ENCODE measurements at places on chromosomes 3 and 15.

DNA sequence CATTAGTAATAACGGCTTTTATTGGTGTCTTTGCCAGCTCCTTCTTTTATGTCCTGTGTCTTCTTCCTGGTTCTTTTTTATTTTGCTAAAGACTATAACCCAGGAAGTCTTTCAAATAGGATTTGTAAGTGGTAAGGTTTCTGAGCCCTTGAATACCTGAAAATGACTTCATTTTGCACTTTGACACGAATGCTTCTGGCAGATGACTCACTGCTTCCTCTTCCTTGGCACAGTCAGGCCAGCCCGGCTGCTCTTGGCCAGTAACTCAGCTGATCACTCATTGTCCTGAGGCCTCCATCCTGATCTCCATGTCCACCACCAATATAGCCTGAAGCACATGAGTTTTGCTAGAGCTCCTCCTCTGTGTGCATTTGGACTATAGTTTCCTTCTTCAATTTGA lies 48.7 kb upstream of the NR2E3 start:
- no peak for DNase-seq

DNA sequence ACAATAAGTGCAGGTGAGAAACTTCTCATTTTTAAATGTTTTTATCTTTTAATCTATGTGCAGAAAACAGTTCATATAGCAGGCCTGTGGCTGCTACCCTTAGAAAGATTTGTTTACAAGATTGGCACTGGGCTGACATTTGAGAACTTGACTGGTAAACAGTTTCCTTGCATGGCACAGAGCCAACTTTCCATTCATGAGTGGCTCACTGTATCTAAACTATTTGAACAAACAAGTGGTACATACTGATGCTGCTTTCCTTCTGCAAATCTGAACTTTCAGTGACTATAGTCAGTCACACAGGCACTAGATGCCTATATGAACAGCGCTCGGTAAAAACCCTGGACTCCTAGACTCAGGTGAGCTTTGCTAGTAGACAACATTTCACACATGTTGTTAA lies 6.3 kb upstream of the GTPBP8 start:
- no peak for DNase-seq

- DNase-seq: no peak
Measured at GRCh38 chr3:15204005-15204404, 2.0 kb upstream of the CAPN7 start.

- DNase-seq: no peak
Measured at GRCh38 chr15:64146885-64147681, 4.4 kb upstream of the SNX22 start.

- no peak for DNase-seq
Measured at GRCh38 chr3:128932516-128933212, 53.2 kb downstream of the ACAD9 start.

- no peak for DNase-seq
Measured at GRCh38 chr3:23752126-23752525, 53.6 kb upstream of the UBE2E1 start.

DNA sequence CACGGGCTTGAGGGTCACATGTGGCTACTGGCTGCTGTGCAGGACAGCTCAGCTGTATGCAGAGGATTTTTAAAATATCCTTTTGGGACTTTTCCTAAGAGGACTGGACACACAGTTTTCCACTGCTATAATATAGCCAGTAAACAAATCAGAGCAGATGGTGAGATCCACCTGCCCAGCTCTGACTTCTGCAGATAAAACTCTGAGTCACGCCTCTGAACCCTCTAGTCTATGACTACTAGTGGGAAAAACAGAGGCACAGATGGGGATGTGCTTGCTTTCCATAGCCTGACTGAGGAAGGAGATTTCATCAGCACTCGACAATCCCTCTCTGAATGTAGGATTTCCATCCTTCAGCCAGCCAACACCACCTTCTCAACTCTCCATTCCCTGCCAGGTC lies 45.1 kb downstream of the COLQ start:
- peak; percentile 52 for DNase-seq

GRCh38 chr3:58864480-58864879 lies 185.3 kb downstream of the CFAP20DC start:
- DNase-seq: no peak

- no peak for DNase-seq
Measured at GRCh38 chr3:47385007-47385406, 4.2 kb downstream of the PTPN23 start.

GRCh38 chr3:95302044-95302443 lies 1239.2 kb downstream of the NSUN3 start:
- DNase-seq: no peak

- DNase-seq: no peak
Measured at GRCh38 chr3:185508335-185508991, 9.6 kb upstream of the TMEM41A start.

GRCh38 chr15:90880381-90881145 lies 3.7 kb upstream of the FES start:
- no peak for DNase-seq

GRCh38 chr15:71559616-71560015 lies 250.7 kb upstream of the NR2E3 start:
- DNase-seq: no peak

DNA sequence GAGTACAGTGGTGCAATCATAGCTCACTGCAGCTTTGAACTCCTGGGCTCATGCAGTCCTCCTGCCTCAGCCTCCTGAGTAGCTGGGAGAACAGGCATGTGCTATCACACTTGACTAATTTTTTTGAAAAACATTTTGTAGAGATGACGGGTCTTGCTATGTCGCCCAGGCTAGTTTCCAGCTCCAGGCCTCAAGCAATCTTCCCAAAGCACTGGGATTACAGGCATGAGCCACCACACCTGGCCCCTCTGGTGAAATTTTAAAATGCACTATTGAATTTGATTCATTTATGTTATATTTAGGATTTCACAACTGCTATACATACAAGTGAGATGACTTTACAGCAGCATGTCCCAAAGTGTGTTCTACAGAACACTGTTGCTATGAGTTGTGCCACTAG lies 50.8 kb upstream of the TPM1 start:
- no peak for DNase-seq

DNA sequence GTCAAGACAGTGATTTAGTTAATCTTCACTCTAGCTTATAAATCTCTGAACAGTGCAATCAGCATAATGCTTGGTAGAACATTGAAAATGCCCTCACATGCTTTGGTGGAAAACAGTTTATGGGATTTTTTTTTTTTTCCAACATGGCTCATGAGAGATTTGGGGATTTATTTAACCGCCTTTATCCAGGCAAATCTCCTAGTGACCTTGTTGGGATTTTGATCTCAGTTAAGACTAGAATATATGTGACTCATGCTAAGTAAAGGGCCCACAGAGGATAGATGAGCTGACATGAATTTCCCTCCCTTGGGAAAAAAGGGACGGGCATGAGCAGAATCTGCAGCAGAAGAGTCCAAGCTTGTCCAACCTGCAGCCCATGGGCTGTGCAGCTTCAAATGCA lies 18.7 kb downstream of the LRTM1 start:
- no peak for DNase-seq

GRCh38 chr3:4440951-4441350 lies 26.1 kb downstream of the SUMF1 start:
- no peak for DNase-seq

GRCh38 chr3:179671747-179672242 lies 19.0 kb downstream of the USP13 start:
- DNase-seq: no peak

- DNase-seq: no peak
Measured at GRCh38 chr15:39388118-39388517, 192.8 kb upstream of the THBS1 start.

DNA sequence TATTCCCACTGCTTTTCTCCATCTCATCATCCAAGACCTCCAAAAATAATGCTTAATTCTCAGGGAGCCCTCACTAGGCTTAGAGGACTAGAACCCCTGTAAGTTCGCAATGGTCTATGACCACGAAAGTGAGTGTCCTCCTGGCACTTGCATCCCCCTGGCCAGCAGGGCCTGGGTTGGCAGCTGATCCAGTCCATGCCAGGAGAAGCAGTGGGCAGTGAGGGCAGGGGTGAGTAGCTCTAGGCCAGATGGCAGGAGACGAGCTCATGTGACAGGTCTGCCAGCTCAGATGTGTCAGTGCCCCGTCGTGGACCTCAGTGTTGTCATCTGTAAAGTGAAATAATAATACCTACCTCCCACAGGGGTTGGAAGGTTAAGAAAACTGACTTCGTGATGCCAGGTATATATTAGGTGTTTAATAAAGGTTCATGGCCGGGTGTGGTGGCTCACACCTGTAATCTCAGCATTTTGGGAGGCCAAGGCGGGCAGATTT lies 11.1 kb downstream of the GP5 start:
- DNase-seq: no peak

DNA sequence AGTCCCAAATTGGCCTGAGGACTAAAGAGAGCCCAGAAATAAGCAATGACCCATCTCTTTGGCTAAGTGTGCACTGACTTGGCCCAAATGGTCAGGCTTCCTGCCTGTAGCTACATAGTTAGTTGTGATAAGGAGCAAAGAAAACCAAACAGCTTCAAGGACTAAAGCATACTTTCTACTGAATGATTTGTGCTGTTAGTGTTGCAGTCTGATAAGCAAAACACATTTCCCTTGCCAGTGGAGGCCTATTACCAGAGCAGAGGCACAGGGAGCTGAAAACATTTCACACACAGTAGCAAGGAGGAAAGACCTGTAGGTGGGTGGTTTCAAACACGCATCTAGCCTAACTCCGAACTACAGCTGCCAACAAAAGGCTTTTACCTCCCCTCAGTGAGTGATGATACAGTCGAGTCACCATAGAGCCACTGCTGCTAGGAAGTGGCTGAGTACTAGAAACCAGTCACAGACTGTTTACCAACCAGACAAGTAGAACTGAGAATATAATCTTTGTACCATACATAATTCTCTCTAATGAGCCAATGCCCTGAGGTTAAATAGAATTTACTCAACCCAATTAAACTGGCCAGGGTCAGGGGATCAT lies 222.3 kb upstream of the THBS1 start:
- DNase-seq: no peak

- no peak for DNase-seq
Measured at GRCh38 chr15:87401973-87402372, 854.6 kb downstream of the NTRK3 start.

DNA sequence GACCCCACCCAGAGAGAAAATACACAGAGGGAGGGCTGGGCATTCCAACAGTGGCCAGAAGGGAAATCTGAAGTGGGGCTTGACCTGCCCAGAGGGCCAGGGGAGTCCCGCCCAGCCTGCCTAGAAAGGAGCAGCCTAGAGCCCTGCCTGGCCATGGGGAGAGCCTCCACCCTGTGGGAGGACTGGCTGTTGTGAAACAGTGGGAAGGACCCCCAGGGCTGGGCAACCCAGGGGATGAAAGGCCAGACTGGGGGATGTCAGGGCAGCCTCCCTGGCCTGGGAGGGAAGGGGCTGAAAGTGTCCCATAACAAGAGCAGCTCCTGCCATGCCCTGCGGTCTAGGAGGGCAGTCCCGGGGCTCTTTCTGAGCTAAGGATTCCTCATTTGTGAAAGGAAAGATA lies 69.0 kb downstream of the SLC12A8 start:
- DNase-seq: no peak

DNA sequence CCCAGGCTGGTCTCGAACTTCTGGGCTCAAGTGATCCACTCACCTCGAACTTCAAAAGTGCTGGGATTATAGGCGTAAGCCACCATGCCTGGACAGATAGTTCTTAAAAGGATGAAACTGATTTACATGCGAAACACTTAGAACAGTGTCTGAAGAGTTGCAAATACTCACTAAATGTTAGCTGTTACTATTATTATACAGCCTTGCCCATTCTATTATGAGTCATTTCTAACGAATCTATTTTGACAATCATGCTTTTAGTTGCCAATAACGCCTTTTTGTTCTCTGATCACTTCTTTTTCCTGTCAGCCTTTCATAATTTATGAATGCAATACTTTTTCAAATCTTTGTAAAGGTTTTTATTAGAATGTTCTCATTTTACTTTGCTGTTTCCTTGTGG lies 112.7 kb downstream of the SNRK start:
- no peak for DNase-seq

GRCh38 chr3:195394700-195395099 lies 48.1 kb downstream of the ACAP2 start:
- DNase-seq: no peak

- no peak for DNase-seq
Measured at GRCh38 chr15:45522328-45523165, at the start of gene SLC30A4. Gene SLC30A4 (minus strand): TSS chr15:45522755. CDS start chr15:45522354, 401 bp downstream.

GRCh38 chr3:53169045-53169831 lies 8.2 kb downstream of the PRKCD start:
- DNase-seq: no peak

DNA sequence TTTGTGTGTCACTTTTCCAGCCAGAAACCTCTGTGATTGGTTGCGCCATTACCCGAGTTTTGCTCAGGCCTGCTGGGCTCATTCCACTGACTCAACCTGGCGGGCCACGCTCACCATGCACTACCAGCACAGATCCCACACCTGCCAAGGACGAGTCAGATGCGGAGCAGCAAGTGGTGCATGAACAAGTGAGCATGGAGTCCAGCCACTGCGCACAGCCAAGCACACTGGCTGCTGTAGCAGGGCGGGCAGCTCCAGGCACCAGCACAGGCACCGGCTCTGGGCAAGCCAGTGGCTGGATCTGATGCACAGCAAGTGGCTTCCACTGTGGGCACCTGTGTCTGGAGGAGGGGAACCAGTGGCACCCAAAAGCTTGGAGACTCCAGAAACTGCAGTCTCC lies 110.4 kb downstream of the CBLB start:
- DNase-seq: no peak

DNA sequence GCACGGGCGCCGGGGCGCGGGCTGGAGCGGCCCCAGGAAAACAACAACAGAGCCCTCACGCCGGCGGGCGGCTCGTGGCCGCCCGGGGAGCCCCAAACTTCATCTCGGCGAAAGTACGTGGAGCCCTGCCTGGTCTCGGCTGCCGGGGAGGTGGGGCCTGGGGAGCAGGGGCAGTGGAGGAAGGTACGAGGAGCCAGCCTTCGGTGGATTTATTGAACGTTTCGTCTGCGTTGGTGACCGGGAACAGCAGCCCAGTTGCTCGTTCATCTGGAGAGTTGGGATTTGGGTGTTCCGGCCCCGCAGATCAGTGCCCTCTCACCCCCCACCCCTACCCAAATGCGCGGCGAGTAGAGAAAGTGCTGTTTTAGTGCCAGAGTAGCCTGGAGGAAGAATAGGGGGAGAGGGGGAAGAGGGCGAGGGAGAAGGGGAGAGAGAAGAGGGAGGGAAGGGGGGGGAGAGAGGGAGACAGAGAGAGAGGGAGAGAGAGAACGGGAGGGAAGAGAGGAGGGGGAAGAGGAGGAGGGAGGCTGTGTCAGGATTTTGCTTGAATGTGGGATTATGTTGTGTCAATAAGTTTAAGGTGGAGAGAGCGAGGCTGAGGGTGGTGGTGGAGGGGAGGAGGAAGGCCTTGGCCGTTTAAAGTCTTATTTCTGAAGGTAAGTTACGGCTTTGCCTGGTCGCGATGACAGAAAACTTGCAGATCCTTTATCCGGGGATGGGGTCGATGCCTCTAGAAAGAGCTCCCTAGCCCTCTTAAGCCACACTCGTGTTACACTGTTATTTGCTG lies 970 bp downstream of the BBX start:
- peak; percentile 28 for DNase-seq

GRCh38 chr3:165464736-165465135 lies 268.6 kb upstream of the SLITRK3 start:
- no peak for DNase-seq
